ENCODE measurements at places on chromosomes 4 and X.

DNA sequence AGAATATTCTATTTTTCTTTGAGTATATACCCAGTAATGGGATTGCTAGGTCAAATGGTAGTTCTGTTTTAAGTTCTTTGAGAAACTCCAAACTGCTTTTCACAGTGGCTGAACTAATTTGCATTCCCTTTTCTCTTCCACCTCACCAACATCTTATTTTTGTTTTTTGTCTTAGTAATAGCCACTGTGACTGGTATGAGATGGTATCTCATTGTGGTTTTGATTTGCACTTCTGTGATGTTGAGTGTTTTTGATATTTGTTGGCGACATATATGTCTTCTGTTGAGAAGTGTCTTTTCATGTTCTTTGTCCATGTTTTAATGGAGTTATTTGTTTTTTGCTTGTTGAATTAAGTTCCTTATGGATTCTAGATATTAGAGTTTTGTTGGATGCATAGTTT is 24.4 kb downstream of the AIMP1 start:
- no peak for DNase-seq

- DNase-seq, result no peak
Observed at GRCh38 chr4:10192331-10192730, 75.7 kb upstream of the WDR1 start.

DNA sequence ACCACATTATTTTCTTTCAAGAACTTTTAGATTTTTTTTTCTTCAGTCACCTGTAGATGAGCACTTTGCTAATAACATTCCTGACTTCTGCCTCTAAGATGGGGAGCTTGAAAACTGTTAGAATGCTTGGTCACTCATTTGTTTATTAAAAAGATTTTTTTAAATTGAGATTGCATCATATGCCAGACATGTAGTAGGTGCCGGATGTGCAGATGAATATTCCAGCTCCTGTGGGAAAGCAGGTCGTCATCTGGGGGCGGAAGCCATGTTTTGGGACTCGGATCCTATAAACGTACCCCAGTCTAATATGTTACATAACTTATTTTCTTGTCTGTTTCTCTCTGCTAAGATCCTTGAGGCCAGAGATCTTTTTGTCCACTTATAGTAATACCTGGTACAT is 236.8 kb downstream of the ARHGAP10 start:
- DNase-seq, result no peak

DNA sequence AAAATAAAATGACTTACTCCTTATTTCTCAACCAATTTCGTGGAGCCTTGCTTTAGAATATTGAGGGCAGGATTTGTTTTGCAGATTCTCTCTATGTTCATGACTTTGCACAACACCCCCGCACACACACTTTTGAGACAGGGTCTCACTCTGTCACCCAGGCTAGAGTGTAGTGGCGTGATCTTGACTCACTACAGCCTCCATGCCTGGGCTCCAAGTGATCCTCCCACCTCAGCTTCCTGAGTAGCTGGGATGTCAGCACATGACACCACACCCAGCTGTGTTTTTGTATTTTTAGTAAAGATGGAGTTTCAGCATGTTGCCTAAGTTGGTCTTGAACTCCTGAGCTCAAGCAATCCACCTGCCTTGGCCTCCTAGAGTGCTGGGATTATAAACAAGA is 12.0 kb downstream of the CT47C1 start:
- DNase-seq, result no peak

DNA sequence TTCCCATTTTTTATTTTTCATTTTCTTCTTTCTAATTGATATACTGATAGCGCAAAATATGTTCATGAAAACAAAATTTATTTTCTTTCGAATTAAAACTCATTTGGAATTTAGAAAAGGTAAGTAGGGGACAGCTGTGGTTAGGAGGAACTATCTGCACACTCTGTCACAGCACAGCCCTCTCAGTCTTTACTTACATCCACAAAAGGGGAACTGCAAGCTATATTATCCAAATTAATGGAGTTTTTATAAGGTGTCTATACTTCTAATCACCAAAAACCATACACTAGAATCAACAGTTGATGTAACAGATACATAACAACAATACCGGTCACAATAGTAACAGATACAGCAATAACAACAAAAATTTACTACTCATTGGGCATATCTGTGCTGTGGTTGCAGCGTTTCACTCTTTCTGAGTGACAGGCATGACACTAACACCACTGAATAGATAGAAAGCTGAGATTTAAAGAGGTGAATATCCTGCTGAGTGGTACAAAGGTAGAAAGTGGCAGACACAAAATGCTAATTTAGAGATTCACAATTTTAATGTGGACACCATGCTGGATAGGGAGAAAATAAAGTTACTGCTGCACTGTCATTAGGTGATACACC is 160.7 kb downstream of the PPP3CA start:
- DNase-seq, result no peak

- DNase-seq, result no peak
Observed at GRCh38 chrX:111695297-111695880, 14.4 kb downstream of the ALG13 start.

DNA sequence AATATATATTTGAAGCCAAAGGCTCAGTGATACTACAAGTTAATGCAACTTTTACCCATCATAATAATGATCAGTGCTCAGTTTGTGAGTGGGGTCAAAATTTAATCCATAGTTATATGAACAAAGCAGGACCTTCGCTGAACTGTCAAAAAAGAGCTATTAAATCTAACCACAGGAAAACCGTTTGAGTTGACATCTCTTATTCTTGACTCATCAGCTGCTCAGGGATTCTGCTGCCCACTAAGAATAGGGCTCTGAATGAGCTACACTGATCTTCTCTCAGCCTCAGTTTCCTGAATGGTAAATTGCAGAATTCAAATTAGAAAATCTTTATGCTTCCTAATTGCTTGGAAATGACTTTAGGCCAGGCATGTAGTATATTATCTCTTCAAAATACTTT is 44.9 kb upstream of the NAP1L5 start:
- no peak for DNase-seq

GRCh38 chrX:81316163-81316562 is 114.3 kb downstream of the SH3BGRL start:
- DNase-seq, result no peak
